Neural crest cell (in vitro differentiated cells): ENCODE measurements at places on chromosomes 6 and 20. TPM values are rescaled to one million over a fixed set of nuclear protein-coding genes. Genes with fewer than 3 reads are reported as not detected.

Gene CALHM6
- total RNA-seq = 1.3 and 4.6 TPM in 2 replicates

Gene OR2H1
- total RNA-seq = not detected in 2 replicates

Gene SAMD3
- 0.58 and 0.73 TPM in 2 replicates for total RNA-seq

Gene POPDC3
- total RNA-seq = 0.77 and 0.86 TPM in 2 replicates

Gene DEFB124
- not detected in 2 replicates for total RNA-seq

Gene EFCAB8
- total RNA-seq = 0.26 TPM in 1 of 2 replicates, not detected in the other

Gene IRAK1BP1
- total RNA-seq = 7.8 and 8.4 TPM in 2 replicates

Gene DYNLT2
- 2.8 TPM in 2 replicates for total RNA-seq

Gene MEP1A
- not detected in 2 replicates for total RNA-seq

Gene C20orf141
- not detected in 2 replicates for total RNA-seq

Gene GHRH
- not detected in 2 replicates for total RNA-seq

Gene THEMIS
- not detected in 2 replicates for total RNA-seq

Gene ID1
- total RNA-seq = 4.3 and 5.8 TPM in 2 replicates

Gene IBTK
- total RNA-seq = 26.5 and 29.2 TPM in 2 replicates

Gene WFDC12
- not detected in 2 replicates for total RNA-seq

Gene LHFPL5
- total RNA-seq = not detected in 2 replicates

Gene PHACTR3
- total RNA-seq = 22.3 and 22.4 TPM in 2 replicates

Gene FAM83C
- not detected in 2 replicates for total RNA-seq

Gene SLC2A10
- total RNA-seq = 11.3 and 12.7 TPM in 2 replicates

Gene SNAI1
- 12.5 and 12.9 TPM in 2 replicates for total RNA-seq

Gene AIF1
- total RNA-seq = not detected in 2 replicates

Gene OR2B6
- not detected in 2 replicates for total RNA-seq

Gene LY6G6F
- not detected in 2 replicates for total RNA-seq

Gene DLL1
- total RNA-seq = 53.9 and 59.8 TPM in 2 replicates

Gene PSMB9
- not detected in 2 replicates for total RNA-seq

Gene TSHZ2
- total RNA-seq = 6.4 and 8.5 TPM in 2 replicates

Gene MUC22
- not detected in 2 replicates for total RNA-seq

Gene CLDN20
- not detected in 2 replicates for total RNA-seq

Gene MCCD1
- total RNA-seq = not detected in 2 replicates

Gene ZNF334
- 21.0 and 21.4 TPM in 2 replicates for total RNA-seq

Gene COL9A1
- total RNA-seq = 28.6 and 30.8 TPM in 2 replicates

Gene CST2
- not detected in 2 replicates for total RNA-seq

Gene PRDM13
- total RNA-seq = 0.09 and 0.14 TPM in 2 replicates

Gene MYH7B
- total RNA-seq = 0.55 and 0.77 TPM in 2 replicates

Gene DHX16
- total RNA-seq = 30.3 and 31.3 TPM in 2 replicates
